ENCODE measurements at places on chromosomes 5 and 9.

DNA sequence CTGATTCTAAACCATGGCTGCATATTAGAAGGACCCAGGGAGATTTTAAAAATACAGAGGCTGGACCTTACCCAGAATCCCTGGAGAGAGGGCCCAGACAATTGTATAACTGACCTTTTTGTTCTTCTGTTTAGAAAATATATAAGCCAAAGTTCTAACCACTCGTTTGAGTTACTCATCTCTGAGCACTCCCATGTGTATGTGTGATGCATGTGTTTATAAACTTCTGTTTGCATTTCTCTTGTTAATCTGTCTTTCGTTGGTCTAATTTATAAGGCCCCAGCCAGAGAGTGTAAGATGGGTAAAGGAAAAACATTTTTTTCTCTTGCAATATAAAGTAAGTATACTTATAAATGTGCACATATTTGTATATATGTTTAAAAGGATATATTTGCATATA is 443.9 kb downstream of the ZNF608 start:
- no peak for DNase-seq

DNA sequence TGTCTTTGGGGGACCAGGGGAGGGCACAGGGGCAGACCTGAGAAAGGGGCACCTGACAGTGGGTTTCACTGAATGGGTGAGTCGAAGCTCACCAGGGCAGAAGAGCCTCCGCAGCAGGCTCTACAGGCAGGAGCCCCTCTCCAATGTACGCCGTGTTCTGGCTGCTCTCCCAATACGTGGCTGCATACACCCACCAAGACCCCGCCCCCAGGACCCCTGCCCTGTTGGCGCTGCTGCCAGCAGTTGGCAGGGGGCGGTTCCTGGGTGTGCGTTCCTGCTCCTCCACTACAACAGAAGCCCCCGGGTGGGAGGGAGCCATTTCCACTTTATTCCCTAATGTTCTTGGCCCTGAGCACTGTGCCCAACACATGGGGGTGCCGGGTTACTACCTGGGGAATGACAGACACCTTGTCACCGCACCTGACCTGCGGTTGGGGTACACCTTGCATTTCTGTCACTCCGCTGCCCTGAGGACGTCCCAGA is 30.3 kb downstream of the SARDH start:
- peak; percentile 15 for DNase-seq

GRCh38 chr5:39314591-39314990 is 49.7 kb downstream of the C9 start:
- DNase-seq, result no peak

DNA sequence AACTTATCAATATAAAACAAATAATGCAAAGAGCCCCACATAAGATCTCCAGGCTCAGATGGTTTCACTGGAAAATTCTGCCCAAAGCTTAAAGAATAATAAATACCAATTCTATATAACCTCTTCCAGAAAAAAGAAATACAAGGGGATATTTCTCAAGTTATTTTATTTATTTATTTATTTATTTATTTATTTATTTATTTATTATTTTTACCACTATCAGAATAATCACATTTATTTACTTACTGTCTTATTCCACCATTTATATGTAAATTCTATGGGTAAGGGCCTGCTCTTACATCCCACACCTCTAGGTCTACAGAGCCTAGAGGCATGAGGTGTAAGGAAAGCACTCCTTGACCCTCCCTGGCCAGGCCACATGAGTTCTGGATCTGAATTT is 91.1 kb downstream of the ANKRD18A start:
- no peak for DNase-seq

- no peak for DNase-seq
Observed at GRCh38 chr9:99050292-99050911, 54.5 kb upstream of the TGFBR1 start.

DNA sequence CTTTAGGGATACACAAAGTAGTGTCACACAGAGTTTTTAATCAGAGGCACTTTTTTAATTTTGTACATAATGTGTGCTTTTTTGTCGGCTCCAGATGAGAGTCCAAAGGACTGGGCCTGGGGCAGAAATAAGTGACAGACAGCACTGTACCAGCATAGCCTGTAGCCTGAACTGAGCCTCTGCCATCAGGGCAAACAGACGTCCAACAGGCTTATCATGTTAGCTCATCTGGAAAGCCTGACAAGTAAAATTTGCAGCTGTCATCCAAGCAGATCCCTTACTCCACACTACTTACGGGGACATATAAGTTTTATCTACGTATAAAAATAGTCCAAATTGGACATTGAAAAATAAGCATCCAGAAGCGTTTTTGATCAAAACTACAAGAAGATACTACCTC is 233.1 kb upstream of the GAS1 start:
- no peak for DNase-seq

GRCh38 chr5:161660806-161661205 is 24.7 kb upstream of the GABRA6 start:
- no peak for DNase-seq

DNA sequence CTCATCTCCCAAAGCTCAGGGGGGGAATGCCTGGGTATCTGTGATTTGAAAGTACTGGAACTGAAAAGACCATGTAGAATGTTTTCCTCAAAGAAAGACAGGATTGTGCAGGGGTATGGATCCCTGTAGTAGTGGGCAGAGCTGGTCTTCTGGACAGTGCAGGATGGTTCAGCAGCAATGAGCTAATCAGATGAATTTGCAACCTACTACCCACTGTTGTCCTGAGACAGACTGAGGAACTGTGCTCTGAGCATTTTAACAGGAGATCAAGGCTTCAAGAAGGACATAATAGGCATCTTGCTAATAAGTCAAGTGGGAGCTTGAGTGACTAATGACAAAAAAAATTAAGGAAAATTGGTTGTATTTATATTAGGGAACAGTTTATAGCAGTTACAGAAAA is 61.7 kb downstream of the FYB1 start:
- no peak for DNase-seq

- DNase-seq, result no peak
Observed at GRCh38 chr9:37582548-37583157, 6.5 kb upstream of the FBXO10 start.

DNA sequence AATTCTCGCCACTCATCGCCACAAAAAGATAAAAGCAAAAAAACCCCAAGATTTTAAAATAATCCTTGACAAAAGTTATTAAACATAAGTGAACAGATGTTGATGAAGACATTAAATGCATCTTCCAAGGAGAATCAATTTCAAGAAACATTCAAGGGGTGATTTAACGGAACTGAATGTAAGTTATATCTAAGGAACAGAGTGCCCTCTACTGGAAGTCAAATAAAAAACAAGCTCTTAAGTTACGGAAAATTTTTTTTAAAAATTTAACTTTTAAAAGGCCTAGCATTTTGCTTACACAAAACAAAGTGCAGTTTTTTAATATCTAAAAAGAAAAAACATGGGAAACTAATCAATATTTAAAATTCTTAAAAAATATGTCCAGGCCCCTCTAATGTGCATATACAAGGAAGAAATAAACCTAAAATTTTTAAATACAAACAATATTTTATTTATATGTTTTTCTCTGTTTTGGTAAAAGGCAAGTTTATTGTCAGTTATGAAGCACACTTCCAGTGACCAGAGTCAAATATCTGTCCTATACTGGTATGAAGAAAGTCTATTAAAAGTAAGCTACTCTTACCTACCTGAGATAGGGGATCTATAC is 28.0 kb downstream of the TEX10 start:
- no peak for DNase-seq

DNA sequence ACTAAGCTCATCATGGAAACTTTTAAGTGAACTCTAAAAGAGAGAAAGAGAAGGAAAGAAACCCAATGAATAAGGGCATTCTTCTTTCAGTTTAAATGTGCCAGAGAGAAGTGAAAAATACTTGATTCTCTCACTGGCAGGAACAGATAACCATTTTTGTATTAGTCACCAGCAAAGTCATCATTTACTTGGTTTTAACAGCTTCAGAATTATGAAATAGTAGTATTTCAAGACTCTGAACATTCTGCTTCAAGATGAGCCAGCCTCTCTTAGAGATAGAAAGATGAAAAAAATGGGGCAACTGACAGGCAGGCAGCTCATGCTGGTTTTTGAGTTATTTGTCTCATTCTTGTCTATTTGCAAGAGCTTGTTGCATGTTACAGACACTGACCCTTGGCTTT is 103.5 kb downstream of the GCNT1 start:
- no peak for DNase-seq

DNA sequence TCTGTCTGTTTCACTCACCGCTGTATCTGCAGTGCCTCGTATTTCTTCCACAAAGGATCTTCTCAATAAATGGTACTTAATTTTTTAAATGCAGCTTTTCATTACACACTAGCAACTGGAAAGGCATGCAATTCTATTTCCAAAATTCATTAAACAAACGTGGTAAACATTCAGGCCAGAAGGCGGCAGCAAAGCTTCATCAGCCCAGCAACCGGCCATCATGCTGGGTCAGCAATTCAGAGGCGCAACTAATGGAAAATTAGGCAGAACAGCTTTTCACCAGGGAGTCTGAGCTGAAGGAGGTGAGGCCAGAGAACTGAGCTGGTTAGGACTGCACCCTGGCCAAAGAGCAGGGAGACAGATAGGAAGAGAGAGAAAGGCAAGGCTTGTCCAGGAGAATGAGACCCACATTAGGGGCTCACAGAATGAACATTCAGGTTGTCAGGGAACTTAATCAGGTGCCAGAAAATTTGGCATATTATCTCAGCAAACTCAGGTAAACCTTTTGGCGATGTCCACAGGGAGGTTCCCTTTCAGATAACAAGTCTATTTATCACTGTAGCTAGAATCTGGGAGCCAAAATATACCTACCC is 17.7 kb upstream of the RNF180 start:
- peak; percentile 70 for DNase-seq

GRCh38 chr5:94288937-94289336 is 329.5 kb downstream of the KIAA0825 start:
- DNase-seq, result no peak

- no peak for DNase-seq
Observed at GRCh38 chr5:40518485-40518917, 161.2 kb upstream of the PTGER4 start.

GRCh38 chr5:115297031-115297430 is 577 bp upstream of the CCDC112 start:
- DNase-seq, result no peak

DNA sequence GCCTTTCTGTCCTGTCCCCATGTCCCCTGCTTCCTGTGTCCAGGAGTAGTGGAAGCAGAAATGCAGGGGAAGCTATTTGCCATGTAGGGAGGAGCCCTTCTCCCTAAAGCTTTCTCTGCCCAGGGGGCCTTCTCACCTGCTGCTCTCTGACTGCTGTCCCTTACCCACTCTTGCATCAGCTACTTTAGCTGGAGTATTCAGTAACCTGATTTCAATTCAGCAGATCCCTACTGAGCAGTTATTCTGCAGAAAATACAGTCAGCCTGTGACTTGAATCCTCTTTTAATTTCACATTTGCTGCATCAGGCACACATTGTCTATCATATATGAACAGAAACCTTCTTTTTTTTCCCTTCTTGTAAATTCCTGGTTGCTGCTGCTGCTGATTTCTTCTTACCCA is 90.4 kb downstream of the MVB12B start:
- no peak for DNase-seq

DNA sequence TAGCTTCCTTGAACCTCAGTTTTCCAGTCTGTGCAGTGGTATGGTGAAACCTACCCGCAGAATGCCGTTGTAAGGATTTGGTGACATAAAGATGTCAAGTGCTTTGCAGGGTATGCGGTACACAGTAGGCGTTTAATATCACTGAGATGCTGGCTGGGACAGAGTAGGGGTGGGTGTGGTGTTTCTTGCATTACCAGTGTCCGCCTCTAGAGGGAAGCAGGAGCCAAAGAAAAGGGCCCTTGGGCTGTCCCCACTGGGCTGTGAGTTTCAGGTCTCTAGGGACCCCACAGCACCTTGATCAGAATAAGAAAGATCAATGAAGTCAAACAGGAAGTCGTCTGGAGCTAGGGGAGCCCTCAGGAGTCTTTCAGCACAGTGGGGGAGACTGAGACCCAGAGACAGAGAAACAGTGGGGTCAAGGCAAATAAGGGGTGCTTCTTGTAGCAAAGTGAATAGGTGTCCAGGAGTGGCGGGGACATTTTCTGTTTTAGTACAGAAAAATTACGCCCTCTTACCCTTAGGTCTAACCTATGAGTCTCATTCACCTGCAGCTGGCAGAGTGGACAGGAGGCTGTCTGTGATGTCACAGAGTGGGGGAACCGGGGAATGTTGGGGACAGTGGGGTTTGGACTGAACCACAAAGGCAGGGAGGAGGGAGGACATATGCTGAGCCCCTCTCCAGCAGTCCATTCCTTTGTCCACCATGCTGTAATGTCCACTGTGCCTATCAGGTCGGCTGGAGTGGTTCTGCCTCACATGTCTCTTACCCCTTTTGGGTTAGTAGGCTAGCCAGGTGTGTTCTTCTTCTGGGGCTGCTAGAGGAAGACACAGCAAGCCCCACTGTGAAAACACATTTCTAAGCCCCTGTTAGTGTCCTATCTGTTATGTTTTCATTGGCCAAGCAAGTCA is 4.7 kb upstream of the TEX53 start:
- peak; percentile 37 for DNase-seq

DNA sequence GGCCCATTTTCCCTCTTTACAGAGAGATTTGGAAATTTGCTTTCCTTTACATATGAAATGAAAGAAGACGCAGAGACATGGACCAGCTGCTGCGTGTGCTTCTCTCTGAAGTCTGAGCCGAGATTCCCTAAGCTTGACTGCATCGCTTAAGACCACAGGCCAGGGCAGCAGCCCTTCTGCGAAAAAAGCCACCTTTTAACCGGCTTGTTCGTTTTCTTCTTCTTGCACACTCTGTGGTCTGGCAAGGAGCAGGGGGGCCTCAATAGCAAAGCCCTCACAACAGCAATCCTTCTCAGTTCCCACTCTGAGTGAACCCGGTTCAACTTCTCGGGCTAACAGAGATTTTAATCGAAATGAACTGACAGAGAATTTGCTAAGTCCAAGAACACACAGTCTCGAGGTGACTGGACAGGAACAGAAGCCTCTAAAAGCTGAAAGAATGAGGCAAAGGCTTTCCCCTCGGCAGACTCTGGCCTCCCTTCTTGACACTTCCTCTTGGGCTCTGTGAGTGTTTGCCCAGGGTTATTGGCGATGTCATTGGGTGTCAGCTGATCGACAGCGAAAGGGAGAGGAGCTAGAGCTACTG is 512.9 kb upstream of the KLF4 start:
- peak; percentile 27 for DNase-seq

DNA sequence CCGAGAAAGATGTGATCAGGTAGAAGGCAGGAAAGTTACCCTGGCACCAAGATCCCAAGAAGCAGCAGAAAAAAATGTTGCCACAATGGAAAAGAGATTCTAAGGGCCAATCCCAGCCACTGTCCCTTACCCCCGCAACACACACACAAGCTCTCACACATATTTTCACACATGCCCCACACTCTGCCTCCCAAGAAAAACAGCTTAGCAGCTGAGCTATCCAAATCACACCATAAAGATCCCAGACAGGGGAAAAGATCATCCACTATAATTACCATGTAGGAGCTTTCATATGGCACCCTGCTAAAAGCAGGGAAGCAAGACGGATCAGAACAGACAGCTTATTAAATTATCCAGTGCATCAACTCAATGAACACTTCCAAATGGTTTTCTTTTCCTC is 143.4 kb downstream of the FAM114A2 start:
- DNase-seq, result no peak

- no peak for DNase-seq
Observed at GRCh38 chr5:136251502-136252169, 58.7 kb upstream of the SMIM32 start.

- DNase-seq, result peak; percentile 72
Observed at GRCh38 chr9:129198319-129199043, 20.4 kb upstream of the IER5L start.
